ENCODE measurements at places on chromosomes 11 and 22. TPM values are rescaled to one million over a fixed set of nuclear protein-coding genes. Genes with fewer than 3 reads are reported as not detected.

DNA sequence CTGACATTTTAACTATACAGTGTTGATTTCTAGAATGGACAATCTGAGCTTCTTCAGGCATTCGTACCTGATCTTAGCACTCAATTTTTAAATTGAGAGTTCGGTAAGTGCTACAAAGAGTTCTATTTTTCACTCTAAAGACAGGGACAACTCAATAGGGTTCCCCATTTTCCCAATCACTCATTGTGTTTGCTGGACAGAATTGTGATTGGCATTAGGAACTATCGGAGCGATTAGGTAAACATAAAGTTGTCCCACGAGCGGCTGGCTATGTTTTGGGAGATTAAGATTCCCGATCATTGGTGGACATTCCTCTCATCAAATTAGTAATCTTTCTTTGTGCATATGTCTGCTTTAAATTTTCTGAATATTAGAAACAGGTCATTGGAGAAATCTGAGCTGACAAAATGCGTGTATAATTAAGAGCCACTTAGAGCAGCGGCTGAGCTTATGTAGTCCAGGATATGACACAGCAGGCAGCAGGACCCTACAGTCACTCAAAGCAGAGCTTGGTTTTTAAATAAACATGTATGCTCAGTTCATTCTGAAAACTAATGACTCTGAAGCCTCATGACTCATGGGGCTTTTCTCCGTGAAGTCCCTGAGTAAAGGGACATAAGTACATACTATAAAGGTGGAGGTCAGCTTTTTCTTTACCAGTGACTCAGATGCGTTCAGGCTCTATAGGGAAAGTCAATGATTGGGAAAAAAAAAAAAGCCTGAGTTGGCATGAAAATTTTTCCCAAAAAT, 109.4 kb downstream of the GRIA4 start:
- no peaks in the 10 kb centered on the region for H3K27me3 ChIP-seq
- DNase-seq, result no peak
- H3K36me3 ChIP-seq, result no peaks in the 10 kb centered on the region
- H3K4me3 ChIP-seq, result no peak overlapping the region

DNA sequence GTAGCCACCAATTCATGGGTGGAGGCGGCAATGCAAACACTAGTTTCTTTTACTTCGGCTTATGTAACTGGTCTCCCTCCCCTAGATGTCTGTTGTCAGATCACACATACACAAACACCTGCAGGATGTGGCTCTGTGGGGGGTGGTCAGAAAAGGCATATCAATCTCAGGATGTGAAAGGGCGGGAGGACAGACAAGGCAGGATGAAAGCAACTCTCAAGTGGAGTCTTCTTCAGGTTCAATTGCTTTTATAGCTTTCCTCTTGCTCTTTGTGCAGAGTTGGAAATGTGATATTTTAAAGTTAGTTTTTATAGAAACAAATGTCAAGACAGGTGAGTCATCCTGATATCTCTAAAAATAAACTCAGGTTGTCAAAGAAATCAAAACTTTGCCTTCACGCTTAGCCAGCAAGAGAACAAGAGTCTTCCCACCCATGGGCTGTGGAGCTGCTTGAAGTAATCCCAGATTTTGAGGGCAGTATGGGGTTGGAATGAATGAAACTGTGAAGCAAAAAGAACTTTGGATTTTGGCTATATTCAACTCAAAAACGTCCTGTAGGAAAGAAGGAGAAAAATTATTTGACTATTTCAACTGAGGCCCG, 423.4 kb downstream of the GUCY1A2 start:
- H3K27me3 ChIP-seq, result no peaks in the 10 kb centered on the region
- H3K27ac ChIP-seq, result no peak overlapping the region
- H3K36me3 ChIP-seq, result no peaks in the 10 kb centered on the region
- H3K4me3 ChIP-seq, result no peak overlapping the region
- no peaks in the 10 kb centered on the region for H3K4me1 ChIP-seq

DNA sequence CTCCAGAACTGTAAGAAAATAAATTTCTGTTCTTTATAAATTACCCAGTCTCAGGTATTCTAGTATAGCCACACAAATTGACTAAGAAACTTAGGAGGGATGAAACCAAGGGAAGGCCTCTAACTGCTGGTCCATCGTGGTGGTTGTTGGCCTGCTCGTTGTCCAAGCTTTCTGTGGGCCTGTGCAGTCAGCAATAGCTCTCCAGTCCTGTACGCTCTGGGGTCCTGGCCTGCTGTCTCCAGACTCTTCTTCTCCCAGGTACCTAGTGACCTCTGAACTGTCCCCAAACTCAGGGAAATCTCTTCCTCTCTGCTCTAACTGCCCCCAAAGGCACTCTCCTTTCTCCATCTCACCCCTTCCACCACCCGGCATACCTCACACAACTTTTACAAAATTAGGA, 5.7 kb upstream of the VSIG10L2 start:
- no peaks in the 10 kb centered on the region for H3K27me3 ChIP-seq
- no peak overlapping the region for H3K27ac ChIP-seq
- H3K4me3 ChIP-seq, result no peak overlapping the region
- H3K36me3 ChIP-seq, result no peaks in the 10 kb centered on the region
- no peak for DNase-seq
- H3K4me1 ChIP-seq, result peaks cover 7% of the 10 kb centered on the region

DNA sequence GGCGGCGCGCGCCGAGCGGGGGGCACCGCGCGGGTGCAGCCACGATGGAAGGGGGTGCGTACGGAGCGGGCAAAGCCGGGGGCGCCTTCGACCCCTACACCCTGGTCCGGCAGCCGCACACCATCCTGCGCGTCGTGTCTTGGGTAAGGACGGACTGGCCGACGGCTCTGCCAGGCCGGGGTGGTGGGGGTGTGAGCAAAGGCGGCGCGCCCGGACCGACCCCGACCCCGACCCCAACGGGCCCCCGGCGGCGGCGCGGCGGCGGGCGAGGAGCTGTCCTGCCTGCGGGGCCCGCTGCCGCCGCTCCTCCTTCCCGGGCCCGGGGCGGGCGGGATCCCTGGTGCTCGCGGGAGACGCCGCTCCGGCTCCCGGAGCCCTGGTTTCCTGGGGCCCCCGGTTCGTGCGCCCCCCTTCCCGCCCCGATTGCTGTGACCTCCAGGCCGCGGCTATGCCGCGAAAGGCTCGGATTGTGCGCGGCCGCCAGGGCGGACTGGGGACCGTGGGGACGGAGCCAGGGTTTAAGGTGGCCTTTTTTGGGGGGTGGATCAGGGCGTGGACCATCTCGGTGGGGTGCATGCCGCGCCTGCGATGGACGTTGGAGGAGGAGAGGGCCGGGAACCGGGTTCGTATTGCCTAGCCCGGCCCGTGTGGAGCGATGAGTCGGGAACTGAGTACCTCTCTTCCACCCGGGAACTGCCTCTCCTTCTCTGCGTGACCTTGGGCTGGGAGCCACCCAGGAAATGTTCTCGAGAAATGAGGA, at the start of gene SYNGR1:
Gene SYNGR1 (plus strand): TSS at position 25 of the 760 bp plus-strand sequence. CDS start 20 bp downstream, at position 45.
- H3K4me1 ChIP-seq, result peaks cover 11% of the 10 kb centered on the region
- H3K36me3 ChIP-seq, result no peaks in the 10 kb centered on the region

GRCh38 chr11:111360150-111361043, 18.7 kb downstream of the POU2AF1 start:
- H3K36me3 ChIP-seq, result no peaks in the 10 kb centered on the region
- DNase-seq, result no peak
- H3K4me1 ChIP-seq, result no peaks in the 10 kb centered on the region

GRCh38 chr11:65323813-65324212, 9.1 kb downstream of the CDC42EP2 start:
- H3K4me1 ChIP-seq, result no peaks in the 10 kb centered on the region
- peaks cover 2% of the 10 kb centered on the region for H3K27me3 ChIP-seq
- no peak for DNase-seq
- no peaks in the 10 kb centered on the region for H3K36me3 ChIP-seq
- H3K4me3 ChIP-seq, result no peak overlapping the region
- no peak overlapping the region for H3K27ac ChIP-seq

DNA sequence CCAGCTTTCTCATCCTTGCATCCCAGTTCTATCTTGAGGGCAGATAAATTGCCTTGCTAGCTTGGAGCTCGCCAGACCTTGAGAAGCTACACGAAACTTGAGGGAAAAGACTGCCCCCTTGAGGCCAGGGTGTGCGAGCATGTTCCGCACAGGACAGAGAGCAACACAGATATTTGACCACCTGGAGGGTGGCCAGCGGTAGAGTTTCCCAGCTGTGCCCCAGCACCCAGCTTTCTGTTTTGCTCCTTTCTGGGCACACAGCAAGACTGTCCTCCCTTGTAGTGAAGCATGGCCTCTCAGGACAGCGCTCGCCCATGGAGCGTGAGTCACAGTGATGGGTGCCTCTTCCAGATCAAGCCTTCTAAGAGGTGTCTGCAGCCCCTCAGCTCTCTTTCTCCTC, 23.5 kb downstream of the SPATA19 start:
- no peak overlapping the region for H3K27ac ChIP-seq
- no peaks in the 10 kb centered on the region for H3K36me3 ChIP-seq
- no peak overlapping the region for H3K4me3 ChIP-seq
- DNase-seq, result peak; percentile 63
- no peaks in the 10 kb centered on the region for H3K27me3 ChIP-seq

DNA sequence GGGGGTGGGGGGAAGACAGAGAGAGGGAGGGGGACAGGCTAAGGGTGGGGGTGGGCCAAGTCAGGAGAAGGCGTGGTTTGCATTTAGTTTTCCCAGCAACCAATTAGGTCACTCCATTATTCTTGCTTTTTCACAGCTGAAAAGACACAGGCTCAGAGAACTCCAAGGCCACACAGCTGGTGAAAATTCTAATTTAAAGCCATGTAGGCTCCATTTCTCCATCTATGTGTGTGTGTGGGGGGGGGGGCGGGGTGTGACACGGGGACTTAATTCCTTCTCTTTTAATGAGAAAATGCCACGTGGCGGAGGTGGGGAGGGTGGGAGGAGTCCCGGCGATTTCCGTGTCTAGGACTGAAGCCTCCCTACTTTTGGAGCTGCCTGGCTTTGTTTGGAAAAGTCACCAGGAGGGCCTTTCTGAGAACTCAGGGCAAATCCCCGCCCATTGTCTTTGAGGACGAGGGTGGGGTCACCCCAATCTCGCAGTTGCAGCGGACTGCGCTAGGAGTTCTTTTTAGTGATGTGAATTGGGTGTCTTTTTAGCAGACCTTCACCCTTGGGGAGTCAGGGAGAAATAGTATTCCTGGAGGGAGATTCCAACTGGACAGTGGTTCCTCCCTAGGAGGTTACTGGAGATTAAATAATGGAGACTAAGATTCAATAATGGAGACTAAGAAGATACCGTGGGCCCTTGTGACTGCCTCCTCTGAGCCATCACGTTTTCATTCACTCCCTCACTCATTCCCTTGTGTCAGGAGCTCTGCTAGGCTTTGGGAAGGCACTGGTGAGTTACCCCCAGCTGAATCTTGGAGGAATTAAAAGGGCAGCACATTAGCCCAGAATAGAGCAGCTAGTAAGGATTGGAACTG, 36.4 kb upstream of the PTPRJ start:
- H3K4me1 ChIP-seq, result peaks cover 26% of the 10 kb centered on the region
- H3K27me3 ChIP-seq, result no peaks in the 10 kb centered on the region
- no peaks in the 10 kb centered on the region for H3K36me3 ChIP-seq
- H3K4me3 ChIP-seq, result no peak overlapping the region

DNA sequence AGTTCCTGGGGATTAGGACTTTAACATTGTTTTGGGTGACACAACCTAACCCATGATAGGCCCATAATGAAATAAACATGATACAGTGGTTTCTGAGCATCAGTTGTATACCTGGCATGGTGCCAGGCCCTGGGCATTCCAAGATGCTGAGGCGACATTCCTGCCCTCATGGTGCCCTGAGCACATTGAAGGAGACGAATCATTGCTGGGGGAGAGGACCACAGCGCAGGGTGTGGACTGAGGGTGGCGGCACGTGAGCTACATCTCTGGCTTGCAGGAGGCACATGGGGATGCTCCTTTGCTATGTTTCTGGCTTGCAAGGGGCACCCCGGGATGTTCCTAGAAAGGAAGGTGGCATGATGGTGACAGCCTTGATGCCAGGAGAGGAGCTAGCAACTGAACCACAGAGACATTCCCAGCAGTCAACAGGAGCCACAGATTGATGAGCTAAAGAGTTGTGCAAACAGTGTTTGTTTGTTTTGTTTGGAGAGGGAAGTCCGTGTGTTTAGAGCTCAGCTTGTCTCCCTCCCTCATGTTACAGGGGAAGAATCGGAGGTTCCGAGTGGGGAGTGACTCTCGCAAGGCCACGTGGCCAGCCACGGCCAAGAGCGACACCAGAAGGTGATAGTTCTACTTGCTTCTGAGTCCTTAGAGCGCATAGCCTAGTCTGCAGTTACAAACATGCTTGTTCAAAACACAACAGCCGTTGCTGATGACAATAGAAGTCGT, 106.4 kb downstream of the MIAT start:
- peaks cover 13% of the 10 kb centered on the region for H3K4me1 ChIP-seq
- no peaks in the 10 kb centered on the region for H3K27me3 ChIP-seq
- H3K27ac ChIP-seq, result no peak overlapping the region
- H3K4me3 ChIP-seq, result no peak overlapping the region

DNA sequence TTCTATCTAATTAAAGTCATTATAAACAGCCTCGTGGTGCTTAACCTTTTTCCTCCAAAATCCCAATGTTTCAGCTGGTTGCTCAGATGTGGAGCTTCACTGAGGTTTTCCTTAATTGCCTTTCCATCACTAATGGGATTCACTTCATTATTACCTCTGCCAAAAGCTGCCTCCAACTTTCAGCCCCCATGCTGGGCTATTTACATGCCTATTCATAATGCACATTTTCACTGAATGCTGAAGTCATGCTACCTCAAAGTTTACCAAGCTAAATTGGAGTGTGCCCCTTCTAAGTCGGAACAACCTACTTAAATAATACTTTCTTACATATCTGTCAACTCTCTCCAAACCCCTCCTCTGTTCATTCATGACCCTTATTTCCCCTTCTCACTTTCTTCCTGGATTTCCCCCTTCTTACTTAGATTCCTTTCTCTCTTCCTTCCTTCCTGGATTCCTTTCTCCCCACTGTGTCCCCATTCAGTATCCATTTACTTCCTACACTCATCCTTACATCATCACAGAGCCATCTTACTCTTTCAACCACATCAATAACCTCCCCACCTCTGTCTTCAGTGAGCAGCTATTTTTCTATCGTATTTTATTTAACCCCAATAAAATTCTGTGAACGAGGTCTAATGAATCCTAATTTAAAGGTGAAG, 887.3 kb upstream of the TENM4 start:
- no peak overlapping the region for H3K27ac ChIP-seq
- H3K36me3 ChIP-seq, result no peaks in the 10 kb centered on the region
- no peak for DNase-seq
- H3K27me3 ChIP-seq, result no peaks in the 10 kb centered on the region

- H3K27ac ChIP-seq, result no peak overlapping the region
- DNase-seq, result no peak
- peaks cover 45% of the 10 kb centered on the region for H3K4me1 ChIP-seq
- H3K27me3 ChIP-seq, result no peaks in the 10 kb centered on the region
- no peaks in the 10 kb centered on the region for H3K36me3 ChIP-seq
Measured at GRCh38 chr11:34178209-34178821, 72.9 kb downstream of the NAT10 start.

DNA sequence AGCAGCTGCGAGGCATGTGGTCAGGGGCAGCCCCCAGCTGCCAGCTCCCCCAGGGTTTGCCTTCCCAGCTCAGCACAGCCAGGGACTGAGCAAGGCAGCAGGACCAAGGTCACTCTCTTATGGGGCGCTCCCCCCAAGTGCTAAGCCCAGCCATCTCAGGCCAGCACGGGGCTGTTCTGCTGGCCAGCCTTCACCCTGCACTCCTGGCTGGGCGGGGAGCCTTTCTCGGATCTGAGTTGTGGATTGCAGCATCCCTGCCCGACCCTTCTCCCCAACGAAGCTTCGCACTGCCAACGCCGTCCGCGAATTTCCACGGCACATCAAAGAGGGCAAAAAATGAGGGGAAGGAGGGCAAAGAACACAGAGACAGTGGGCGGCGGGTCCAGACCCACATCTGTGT, 42.5 kb upstream of the GAL start:
- peaks cover 3% of the 10 kb centered on the region for H3K4me1 ChIP-seq
- no peak overlapping the region for H3K4me3 ChIP-seq
- peaks cover 8% of the 10 kb centered on the region for H3K27me3 ChIP-seq
- no peaks in the 10 kb centered on the region for H3K36me3 ChIP-seq
- no peak for DNase-seq

Gene OR10D3
- not detected for total RNA-seq

Gene CADM1
- 0.47 TPM for total RNA-seq

Gene TPBGL
- total RNA-seq, result 0.20 TPM

Data from activated CD8-positive, alpha-beta T cell treated with anti-CD3 and anti-CD28 coated beads for 36 hours (primary cell).